Right ventricle myocardium superior (tissue), 1 donor: ENCODE measurements at places on chromosomes 3 and 15. TPM values are rescaled to one million over a fixed set of nuclear protein-coding genes. Genes with fewer than 3 reads are reported as not detected.

DNA sequence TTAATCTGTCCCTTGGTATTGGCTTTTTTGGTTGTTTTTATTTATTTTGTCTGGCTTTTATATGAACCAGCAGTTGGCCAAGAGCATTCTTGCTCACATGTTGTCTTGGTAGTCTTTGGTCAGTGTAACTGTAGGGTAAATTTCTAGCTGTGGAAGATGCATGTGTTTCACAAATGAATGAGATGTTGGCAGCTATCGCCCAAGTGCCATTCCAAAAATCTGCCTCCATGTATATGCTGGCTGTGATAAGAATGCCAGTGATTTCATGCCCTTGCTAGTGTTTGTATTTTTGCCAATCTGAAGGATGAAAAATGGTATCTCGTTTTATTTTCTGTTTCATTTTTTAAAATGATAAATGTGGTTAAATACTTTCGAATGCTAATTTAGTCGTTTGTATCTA, 50.1 kb downstream of the TLNRD1 start:
- no peak for DNase-seq

GRCh38 chr15:70253461-70254156, 155.9 kb upstream of the TLE3 start:
- DNase-seq = no peak

GRCh38 chr15:65916664-65917406, 47.5 kb downstream of the RAB11A start:
- DNase-seq = peak; percentile 72

DNA sequence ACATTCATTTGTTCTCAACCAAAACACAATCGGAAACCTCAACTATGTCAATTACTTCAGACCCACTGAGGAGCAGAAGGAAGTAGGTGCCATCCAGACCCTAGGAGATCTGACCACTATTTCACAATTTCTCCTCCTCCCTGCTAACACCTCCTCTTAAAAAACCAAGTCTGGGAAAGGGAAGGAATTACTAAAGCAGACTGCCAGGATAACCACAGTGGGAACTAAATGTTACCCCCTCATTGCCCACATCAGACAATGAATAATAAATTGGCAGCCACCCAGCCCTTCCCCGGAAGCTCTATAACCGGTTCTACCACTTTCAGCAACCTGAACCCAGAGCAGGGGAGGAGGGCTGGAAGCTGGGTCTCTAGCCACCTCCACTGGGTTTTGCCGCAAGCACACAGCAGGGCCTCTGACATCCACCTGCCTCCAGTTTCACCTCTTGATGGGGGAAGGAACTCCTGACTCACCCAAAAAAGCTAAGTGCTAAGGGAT, 17.6 kb downstream of the C15orf62 start:
- no peak for DNase-seq

Gene CHDH
- 9.3 TPM for total RNA-seq

- no peak for DNase-seq
Observed at GRCh38 chr3:88712552-88712951, 394.9 kb upstream of the EPHA3 start.

Gene HTR3C
- not detected for total RNA-seq

DNA sequence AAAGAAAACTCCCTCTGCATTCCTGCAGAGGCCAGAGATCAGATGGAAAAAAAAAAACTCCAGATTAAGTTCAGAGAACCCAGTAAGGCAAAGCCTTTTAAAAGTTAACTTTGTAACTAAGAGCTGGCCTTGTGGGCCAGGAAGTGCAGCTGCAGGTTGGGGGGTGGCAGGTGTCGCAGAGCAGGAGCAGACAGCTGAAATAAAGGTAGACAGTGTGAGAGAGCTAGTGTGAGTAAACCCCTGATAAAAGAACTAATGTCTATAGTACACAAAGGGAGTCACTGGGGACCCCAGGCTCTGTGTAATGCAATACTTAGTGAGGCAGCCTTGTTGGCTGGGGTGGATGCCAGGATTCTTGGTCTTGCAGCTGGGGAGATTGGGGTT, 42.1 kb downstream of the PPCDC start:
- no peak for DNase-seq

GRCh38 chr3:134894533-134894932, 99.5 kb downstream of the EPHB1 start:
- DNase-seq = no peak

DNA sequence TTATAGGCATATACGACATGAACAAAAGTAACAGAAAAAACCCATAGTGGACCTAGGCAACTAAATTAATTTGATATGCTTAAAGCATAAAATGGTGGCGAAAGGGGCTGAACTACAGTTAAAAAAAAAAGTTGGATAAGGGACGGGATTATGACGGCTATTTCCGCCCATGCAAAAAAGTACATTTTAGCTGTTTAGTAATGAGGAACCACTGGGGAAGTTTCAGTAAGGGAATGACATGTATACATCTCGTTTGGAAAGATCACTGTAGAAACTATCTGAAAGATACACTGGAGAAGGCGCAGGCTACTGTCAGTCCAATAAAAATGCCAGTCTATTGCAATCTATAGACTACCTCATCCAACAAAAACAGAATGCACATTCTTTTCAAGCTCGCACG, 65.6 kb downstream of the ZNF148 start:
- no peak for DNase-seq

Gene HCN4
- total RNA-seq = 16.6 TPM

Gene ZIC4
- total RNA-seq = not detected

Gene TIMP4
- total RNA-seq = 17.4 TPM

DNA sequence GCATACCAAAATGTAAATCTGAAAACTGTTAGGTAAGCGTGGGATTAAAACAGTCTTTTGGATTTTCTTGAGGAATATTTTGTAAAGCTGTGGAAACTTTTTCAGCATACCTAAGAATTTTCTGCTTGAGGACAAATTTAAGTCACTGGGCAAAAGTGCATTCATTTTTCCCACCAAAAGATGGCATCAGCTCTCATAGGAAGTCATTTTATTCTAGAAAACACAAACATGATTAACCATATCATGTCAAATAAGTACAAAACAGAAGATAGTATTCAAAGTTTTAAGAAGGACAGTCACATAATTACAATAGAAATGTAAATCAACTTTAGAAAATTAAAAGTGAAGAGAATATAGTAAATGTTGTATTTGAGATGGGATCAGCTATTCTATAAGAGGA, 63.5 kb downstream of the SLC49A4 start:
- no peak for DNase-seq

Gene CP
- 4.7 TPM for total RNA-seq

- no peak for DNase-seq
Observed at GRCh38 chr15:65389226-65389625, 11.4 kb upstream of the IGDCC3 start.

Gene PLA2G4B
- total RNA-seq = 3.6 TPM

DNA sequence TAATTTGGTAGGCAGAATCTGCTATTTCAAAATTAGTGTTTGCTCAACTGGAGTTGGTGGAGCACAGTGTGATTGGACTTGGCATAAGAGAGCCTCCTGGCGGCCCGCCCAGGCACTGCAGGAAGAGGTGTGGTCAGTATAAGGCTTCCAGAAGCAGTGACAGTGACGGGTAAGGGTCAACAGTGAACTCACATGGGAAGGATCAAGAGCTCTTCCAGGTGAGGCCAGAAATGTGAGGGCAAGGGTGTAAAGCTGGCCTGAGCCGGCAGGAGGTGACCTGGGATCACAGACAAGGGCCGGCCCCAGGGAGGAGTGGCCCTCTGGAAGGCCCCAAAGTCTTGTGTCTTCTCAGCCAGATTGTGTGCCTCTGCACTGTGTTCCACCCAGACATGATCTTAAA, 93.2 kb upstream of the RNF7 start:
- peak; percentile 93 for DNase-seq

Gene MAP4
- 426 TPM for total RNA-seq

GRCh38 chr3:161336661-161337060, 34.7 kb downstream of the SPTSSB start:
- no peak for DNase-seq

- no peak for DNase-seq
Observed at GRCh38 chr3:45895686-45896468, 9.5 kb downstream of the CCR9 start.

DNA sequence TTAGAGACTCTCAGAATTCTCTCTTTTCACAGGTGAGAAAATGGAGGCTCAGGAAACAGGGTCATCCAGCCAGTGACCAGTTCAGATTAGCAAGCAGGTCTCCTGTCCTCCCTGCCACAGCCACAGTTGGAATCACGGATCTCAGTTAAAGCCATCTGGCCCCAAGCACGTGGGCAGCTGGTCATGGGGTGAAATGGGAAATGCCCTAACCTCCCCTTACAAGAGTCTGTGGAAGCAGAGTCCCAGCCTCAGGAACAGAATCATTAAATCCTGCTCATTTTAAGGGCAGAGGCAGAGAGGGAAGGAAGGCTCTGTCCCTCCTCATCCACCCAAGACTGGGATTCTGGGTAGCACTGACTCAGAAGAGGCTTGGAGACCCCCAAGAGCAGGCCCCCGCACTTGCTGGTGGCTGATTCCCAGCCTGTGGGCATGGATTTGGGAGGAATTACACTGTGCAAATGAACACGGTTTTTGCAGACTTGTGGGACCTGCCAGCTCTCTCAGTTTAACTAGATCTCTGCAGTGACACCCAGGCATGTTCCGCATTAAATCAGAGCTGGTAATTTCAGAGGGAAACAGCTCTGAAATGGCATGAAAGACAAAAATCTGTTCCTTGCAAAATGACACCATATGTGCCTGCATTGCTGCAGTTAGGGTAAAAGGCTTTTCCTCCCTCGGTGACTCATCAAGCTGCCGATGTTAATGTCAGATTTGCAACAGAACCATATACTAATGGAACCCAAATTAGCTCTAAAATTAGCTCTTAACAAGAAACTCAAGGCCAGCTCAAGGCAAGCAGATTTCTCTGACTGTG, 89.0 kb downstream of the BDH1 start:
- DNase-seq = no peak

Gene SLC24A5
- not detected for total RNA-seq

Gene MORC1
- not detected for total RNA-seq
